Kidney epithelial cell (primary cell): ENCODE measurements at places on chromosomes 11 and 22. TPM values are rescaled to one million over a fixed set of nuclear protein-coding genes. Genes with fewer than 3 reads are reported as not detected.
A peak's percentile ranks its signal among the peaks of the same experiment; 100 is the strongest.

The DEFB131B gene
- not detected in 2 replicates for total RNA-seq

The CBLIF gene
- total RNA-seq: not detected in 2 replicates

The RNF121 gene
- total RNA-seq: 30.9 and 36.6 TPM in 2 replicates

The NPTXR gene
- 2.4 and 5.4 TPM in 2 replicates for total RNA-seq

DNA sequence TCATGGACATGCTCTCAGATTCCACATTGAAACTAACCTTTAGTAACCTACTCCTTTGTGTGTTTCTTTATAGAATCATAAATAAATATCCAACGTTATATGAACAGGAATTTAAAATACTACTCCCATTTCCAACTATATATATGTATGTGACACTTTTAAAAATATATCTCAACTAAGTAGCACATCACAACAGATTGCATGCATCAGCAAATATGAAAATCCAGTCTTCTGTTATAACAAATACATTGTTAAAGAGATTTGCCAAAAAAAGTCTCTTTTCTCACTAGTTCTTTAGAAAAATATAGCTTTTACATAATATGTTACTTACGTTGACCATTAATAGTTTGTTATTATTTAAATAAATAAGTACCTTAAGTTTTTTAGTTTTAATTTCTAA lies 1608.6 kb upstream of the RAG2 start:
- DNase-seq: no peak

DNA sequence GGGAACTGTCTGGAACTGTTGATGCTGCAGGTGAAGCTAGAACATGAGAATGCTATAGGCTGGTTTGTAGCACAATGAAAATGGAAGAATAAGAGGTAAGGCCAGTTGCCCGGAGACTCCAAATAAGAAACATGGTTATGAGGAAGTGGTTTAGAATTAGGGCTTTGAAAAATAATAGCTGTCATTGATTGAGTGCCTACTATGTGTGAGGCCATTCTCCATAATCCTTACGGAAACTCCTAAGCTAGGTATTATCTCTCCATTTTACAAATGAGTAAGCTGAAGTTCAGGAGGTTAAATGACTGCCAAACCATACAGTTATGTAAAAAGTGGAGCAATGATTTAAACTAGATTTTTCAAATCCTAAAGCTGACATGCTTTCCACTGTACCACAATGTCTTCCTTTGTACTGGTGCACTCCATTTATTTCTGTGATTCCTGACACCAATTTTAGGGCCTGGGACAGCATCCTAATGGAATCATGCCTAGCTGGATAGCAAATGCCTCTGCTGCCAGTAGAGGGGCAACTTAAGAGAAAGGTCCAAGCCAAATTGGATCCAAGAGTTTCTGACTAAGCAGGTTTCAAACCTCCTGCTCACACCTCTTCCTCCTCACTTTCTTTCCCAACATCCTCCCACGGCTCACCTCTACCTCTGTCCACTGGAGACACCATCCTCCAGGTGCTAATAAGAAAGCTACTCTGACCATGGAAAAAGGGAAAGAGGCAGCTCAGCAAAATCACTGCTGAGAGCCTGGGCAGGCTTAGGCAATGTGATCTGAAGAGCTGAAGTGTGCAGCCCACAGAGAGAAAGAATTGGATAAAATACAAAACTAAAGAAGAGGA lies 46.9 kb upstream of the PICALM start:
- DNase-seq: no peak

- DNase-seq: peak; percentile 42
Measured at GRCh38 chr22:29635734-29636357, 32.4 kb downstream of the NF2 start.

GRCh38 chr11:83723999-83724398 lies 437.8 kb upstream of the CCDC90B start:
- DNase-seq: no peak
